ENCODE measurements at places on chromosomes 6 and 20.

GRCh38 chr20:341682-342081 lies 5.2 kb upstream of the NRSN2 start:
- no peak for DNase-seq

DNA sequence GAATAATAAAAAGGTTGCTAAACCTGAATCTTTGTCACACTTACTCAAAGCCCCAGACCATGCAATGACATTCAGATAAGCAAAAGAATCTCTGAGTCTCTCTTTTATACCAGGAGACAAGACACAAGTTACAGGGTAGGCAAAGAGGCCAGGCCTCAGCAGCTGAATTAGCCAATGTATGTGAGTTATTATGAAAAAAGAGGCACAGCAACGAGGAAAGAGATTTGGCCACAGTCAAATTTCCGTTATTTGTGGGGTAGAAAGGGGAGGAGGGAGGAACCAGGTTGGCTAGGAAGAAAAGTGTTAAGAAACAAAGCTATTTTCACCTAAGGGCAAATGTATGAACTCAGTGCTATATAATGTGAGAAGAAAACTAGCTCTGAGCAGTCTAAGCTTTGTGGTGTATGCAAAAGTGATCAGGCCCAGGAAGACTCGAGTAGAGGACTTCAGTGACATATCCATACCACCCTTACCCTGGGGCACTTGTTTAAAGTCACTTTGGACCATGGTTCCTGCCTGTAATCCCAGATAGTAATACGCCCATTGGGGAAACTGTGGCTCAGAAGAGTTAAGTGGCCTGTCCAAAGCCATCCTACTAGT lies 19.1 kb downstream of the IPCEF1 start:
- no peak for DNase-seq

GRCh38 chr6:163860287-163861081 lies 446.0 kb downstream of the QKI start:
- no peak for DNase-seq

DNA sequence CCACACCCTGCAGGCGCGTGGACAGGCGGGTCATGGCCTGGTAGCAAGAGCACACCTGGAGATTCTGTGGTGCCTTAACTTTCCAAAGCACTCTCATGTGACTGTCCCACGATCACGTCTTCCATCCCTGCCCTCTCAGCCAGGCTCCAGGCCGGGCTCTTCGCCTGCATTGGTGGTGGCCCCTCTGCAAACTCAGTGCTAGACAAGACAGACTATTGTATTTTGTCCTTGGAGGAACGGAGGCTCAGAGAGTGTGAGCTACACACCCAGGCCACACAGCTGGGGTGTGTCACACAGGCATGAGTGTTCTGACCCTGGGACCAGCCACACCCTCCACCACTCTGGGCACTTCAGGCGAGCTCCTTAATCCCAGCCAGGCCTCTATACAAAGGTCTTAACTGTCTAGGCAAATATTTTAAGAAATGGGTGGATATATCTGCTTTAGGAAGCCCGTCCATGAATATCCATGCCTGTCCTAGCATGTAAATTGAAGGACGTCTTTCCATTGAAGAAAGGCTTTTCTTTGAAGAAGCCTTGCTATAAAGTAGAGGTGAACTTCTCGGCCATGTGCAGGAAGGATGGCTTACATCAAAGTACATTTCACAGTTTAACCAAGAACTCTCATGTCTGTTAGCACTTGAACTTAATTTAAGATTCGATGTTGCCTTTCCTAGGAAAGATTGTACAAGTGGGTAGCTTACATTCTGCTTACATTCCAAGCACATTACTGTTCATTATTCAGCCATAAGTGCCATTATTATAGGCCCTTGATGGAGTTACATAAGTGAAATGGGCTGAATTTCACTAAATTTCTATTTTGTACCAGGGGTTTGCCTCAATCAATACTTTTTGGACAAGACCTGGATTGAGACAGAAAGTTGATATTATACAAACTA lies 263.9 kb downstream of the DLL1 start:
- DNase-seq = no peak

DNA sequence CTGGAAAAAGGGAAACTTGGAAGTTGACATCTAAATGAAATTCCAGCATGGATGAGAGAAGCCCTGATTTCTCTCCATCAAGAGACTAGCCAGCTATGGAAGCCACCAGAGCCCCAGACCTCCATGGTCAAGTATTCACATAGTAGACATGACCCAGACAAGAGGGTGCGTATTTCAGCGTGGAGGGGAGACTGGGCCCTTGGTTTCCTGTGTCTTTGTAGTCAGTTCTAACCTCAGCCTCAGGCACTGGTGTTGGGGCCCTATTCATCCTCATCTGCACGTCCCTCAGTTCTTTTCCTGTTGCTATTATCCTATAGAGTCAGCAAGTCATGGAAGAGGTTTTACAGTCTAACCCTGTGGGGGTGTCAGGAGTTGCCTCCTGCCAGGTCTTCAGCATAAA lies 12.5 kb downstream of the GNL1 start:
- no peak for DNase-seq

- DNase-seq = no peak
These were observed at the start of gene CD24 for GRCh38 chr6:106974336-106974998. TSS of gene CD24 (minus strand) at chr6:106974729. CDS start at chr6:106974646, 83 bp downstream.

DNA sequence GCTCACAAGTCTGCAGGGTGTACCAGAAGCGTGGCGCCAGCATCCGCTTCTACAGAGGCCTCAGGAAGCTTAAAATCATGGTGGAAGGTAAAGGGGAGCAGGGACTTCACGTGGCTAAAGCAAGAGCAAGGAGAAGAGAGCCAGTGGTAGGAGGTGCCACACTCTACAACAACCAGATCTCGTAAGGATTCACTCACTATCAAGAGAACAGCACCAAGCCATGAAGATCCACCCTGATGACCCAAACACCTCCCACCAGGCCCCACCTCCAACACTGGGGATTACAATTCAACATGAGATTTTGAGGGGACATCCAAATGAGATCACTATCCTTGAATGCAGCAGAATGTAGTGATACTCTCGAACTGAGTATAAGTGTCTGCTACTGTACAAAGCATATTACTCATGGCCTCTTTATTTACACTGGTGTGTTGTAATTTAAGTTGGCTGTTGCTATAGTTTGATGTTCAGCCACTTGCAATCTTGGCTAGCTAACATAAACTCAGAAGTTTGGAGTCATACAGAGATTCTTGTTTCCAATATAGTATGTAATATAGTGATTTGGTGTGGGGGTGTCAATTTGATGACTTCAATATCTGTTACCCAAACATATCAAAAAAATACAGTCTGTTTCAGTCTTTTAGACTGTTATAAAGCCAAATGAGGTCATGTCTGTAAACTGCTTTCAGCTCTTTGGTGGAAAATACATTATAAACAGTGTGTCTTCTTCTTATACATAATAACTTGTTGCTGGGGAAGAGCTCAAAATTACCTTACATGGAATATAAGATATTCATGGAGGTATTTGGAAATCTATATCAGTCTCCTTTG lies 39.4 kb upstream of the MYLIP start:
- DNase-seq = no peak

DNA sequence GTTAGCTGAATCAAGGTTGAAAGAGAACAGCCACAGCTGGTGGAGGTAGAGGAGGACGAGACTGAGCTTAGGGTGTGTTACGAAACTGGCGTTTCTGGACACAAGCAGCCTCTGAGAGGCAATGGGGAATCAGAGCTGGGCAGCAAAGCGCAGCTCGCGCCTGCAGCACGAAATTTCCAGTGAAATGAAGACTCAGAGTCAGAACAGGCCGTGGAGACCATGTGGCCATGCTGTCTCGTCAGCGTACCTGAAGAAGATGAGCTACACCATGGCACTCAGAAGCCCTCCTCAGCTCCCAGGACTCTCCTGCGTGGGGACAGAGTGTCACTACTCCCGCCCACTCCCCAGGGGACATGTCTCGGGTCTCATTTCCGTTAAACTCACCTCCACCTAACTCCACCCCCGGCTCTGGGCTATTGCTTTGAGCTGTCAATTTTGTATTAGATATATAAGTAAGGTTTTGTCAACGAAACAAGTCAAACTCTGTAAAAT lies 256.9 kb downstream of the ERMARD start:
- DNase-seq = no peak

- DNase-seq = no peak
These were observed 9.0 kb downstream of the UQCC2 start for GRCh38 chr6:33702345-33702977.

GRCh38 chr6:3228771-3229565 lies 1.5 kb upstream of the TUBB2B start:
- peak; percentile 52 for DNase-seq

GRCh38 chr6:130583268-130583667 lies 217.5 kb downstream of the TMEM200A start:
- no peak for DNase-seq

GRCh38 chr20:16451982-16452381 lies 121.3 kb downstream of the KIF16B start:
- DNase-seq = no peak

DNA sequence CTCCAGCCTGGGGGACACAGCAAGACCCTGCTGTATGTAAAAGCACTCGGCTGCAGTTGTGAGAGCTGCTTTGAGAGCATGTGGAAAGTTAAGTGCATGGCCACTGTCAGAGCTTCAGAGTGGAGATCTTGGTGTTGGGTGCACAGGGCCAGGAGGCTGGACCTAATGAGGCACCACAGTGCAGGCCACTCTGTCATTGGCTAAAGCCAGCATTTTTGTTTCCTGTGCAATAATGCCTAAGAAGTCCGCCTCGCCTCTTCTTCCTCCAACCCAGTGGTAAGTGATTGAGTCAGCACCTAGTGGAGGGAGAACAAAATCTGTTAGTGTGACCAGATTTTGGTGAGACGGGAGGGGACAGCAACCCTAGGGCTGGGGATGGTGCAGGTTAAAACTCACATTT lies 60.6 kb downstream of the SSR1 start:
- DNase-seq = no peak

GRCh38 chr6:88119769-88120168 lies 46.4 kb downstream of the CNR1 start:
- DNase-seq = no peak

- no peak for DNase-seq
These were observed 573.1 kb upstream of the CHD6 start for GRCh38 chr20:42191140-42191860.

DNA sequence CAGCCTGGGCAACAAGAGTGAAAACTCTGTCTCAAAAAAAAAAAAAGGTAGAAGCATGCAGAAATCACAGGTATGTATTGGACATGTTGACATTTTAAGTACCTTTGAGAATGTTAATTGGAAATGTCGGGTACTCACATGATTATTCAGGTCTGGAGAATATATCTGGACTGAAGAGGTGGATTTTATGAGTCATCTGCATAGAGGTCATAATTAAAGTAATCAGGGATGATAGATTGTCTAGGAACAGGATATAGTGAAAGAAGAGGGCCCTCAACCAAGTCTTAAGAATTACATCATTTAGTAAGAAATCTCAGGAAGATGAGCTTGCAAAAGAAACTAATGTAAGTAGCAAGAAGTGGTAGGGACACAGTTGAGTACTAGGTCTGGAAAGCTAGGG lies 212.5 kb downstream of the UTRN start:
- no peak for DNase-seq

- DNase-seq = no peak
These were observed 159.1 kb downstream of the TINAG start for GRCh38 chr6:54467384-54467783.

GRCh38 chr20:17856024-17856564 lies 112.5 kb downstream of the SNX5 start:
- DNase-seq = no peak

DNA sequence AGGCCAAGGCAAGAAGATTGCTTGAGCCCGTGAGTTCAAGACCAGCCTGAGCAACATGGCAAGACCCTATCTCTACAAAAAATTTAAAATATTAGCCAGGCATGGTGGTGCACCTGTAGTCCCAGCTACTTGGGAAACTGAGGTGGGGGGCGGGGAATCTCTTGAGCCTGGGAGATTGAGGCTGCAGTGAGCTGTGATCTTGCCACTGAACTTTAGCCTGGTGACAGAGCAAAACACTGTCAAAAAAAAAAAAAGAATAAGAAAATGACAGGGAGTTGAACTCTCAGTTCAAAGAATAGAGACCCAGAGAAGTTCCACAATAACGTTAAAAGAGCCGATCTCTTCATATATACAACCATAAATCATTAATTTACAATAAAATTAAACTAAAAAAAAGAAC lies 24.8 kb upstream of the AMD1 start:
- no peak for DNase-seq

GRCh38 chr6:41594326-41594725 lies 43.9 kb upstream of the MDFI start:
- no peak for DNase-seq

DNA sequence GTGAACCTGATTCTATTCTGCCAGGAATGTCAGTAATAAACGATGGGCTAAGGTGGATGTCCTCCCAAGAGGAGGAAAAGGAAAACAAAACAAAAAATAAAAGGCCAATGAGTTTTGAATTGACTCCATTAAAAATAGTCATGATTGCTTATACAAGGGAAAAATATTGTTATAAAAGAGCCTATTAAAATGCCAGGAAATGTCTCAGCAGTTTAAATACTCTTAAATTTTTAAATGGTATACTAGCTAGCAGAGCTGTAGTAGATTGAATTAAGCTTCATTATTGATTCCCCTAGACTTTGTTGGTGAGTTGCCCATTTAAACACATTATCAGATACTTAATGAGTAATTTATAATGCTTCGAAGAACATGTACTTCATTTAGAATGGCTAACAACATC lies 990.9 kb upstream of the GJE1 start:
- no peak for DNase-seq

DNA sequence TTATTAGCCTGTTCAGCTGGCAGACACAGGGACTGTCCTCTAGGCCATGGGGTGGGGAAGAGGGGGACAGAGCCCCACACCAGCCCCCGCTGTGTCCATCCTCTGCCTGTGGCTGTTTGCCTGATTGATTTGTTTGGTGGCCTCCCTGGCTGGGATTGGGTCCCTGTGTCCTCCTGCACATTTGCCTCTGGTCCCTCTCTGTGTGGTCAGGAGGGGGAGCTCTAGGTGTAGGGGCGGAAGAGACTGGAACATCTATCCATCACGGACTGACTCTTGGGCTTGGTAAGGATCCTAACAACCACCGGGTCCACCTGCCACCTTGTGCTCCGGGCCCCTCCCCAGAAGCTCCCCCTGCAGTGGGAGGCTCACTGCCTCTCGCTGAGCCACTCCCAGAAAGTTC lies 38.4 kb upstream of the CCDC167 start:
- DNase-seq = no peak

DNA sequence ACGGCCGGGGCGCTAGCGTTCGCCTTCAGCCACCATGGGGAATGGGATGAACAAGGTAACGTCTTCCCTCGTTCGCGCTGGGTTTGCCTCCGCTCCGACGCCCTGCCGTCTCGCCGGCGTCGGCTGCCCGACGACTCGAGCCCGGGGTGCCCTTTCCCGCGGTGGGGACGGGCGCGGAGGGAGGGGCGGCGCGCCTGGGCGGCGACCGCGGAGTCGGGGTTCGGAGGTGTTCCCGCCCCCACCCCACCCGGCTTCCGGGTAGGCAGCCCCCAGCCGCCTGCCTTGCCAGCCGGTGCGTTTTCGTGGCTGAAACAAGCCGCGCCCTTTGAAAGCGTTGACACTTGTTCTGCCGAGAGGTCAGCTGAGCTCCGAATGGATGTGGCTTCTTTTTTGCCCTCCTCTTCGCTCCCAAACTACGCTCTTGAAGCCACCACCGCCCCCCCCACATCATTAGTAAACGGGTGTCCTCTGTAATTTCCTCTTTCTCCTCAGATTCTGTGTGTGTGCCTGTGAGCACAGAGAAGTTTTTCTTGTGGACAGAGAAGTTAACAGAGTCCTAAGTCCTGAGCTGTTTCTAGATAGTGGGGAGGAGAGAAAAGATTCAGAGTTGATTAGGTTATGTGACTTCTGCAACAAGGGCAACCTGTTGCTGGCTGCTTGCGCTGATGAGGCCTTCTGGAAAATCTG lies 362 bp downstream of the DUSP22 start:
- no peak for DNase-seq

GRCh38 chr6:31096215-31096614 lies 16.2 kb downstream of the C6orf15 start:
- no peak for DNase-seq

All from NCI-H446 treated with DMSO at 0.1 percent for 48 hours (cell line).